ENCODE measurements at places on chromosomes 5 and 9.

DNA sequence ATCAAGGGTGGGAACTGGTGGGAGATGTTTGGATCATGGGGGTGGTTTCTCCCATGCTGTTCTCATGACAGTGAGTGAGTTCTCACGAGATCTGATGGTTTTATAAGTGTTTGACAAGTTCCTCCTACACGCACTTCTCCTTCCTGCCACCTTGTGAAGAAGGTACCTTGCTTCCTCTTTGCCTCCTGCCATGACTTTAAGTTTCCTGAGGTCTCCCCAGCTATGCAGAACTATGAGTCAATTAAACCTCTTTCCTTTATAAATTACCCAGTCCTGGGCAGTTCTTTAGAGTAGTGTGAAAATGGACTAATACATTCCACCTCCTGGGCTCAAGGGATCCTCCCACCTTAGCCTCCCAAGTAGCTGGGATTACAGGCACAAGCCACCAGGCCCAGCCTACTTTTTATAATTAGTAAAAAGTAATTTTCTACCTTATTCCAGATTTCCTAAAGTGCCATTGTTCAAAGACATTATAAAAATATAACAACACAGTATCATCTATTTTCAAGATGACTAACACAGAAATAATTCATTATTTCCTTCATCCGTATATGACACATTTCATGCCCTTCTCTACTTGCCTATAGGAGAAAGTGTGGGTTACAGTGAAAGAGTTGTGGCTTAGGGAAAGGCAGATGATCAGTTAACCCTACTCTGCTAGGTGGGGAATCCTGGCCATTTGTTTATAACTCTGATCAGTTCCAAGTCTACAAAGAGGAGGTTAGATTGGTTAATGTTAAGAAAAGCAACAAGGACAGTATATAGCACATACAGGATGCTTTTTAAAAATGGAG is 99.9 kb downstream of the TTC39B start:
- H3K27me3 ChIP-seq: no peaks in the 10 kb centered on the region
- peaks cover 13% of the 10 kb centered on the region for H3K4me1 ChIP-seq
- no peak overlapping the region for H3K4me3 ChIP-seq

GRCh38 chr9:101062686-101063085 is 34.2 kb downstream of the PLPPR1 start:
- no peak overlapping the region for H3K27ac ChIP-seq
- H3K36me3 ChIP-seq: no peaks in the 10 kb centered on the region
- no peaks in the 10 kb centered on the region for H3K27me3 ChIP-seq
- no peaks in the 10 kb centered on the region for H3K4me1 ChIP-seq
- no peak for DNase-seq

- no peaks in the 10 kb centered on the region for H3K4me1 ChIP-seq
- H3K4me3 ChIP-seq: no peak overlapping the region
- no peak for DNase-seq
- H3K36me3 ChIP-seq: no peaks in the 10 kb centered on the region
- no peak overlapping the region for H3K27ac ChIP-seq
These were observed 61.0 kb downstream of the APBA1 start for GRCh38 chr9:69611221-69611620.

DNA sequence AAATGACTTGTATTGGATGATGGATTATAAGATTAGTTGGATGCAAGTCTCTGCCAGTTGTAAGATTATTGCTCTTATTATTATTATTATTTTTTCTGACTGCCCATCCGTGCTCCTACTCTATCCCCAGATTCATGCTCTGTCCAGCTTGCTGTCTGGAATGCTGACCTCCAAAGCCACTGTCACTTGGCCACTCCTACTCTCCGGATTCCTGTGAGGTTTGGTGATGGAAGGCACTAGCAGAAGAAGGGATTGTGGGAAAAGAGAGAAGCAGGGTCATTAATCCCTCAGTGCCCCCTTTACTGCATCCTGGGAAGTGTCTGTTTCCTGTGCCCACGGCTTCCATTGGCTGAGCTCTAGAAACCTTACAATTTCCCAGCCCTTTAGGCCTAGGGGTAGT is 76.3 kb upstream of the IL12B start:
- no peak for DNase-seq
- no peak overlapping the region for H3K4me3 ChIP-seq
- H3K27ac ChIP-seq: no peak overlapping the region
- H3K4me1 ChIP-seq: peaks cover 25% of the 10 kb centered on the region

- H3K27me3 ChIP-seq: peaks cover 6% of the 10 kb centered on the region
- H3K36me3 ChIP-seq: no peaks in the 10 kb centered on the region
- no peak overlapping the region for H3K27ac ChIP-seq
- no peaks in the 10 kb centered on the region for H3K4me1 ChIP-seq
- no peak for DNase-seq
These were observed 65.1 kb downstream of the NREP start for GRCh38 chr5:111691914-111692313.

GRCh38 chr9:14256588-14256987 is 57.4 kb downstream of the NFIB start:
- no peak overlapping the region for H3K4me3 ChIP-seq
- H3K36me3 ChIP-seq: no peaks in the 10 kb centered on the region

DNA sequence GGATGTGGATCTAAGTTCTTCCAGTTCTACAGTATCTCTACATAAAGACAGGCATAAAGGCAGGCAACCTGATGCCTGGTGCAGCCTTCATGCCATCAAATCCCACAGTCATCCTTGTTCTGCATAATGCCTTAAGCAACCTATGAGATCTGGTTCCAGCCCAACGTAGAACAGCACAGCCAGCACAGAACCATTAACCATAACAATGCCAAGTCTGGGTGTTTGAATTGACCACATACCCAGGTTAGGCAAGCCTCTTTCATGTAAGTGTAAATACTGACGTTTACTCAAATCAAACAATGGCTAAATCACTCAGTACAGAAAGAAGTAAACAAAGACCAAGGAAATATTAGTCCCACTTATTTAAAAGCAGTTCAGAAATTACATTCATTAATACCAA is 195.0 kb downstream of the ADAMTSL1 start:
- no peak overlapping the region for H3K4me3 ChIP-seq
- DNase-seq: no peak
- no peak overlapping the region for H3K27ac ChIP-seq
- H3K4me1 ChIP-seq: no peaks in the 10 kb centered on the region
- peaks cover 12% of the 10 kb centered on the region for H3K27me3 ChIP-seq
- no peaks in the 10 kb centered on the region for H3K36me3 ChIP-seq

Data from effector memory CD8-positive, alpha-beta T cell (primary cell).